Trophoblast cell (in vitro differentiated cells and primary cell): ENCODE measurements at places on chromosomes 2 and 18.

DNA sequence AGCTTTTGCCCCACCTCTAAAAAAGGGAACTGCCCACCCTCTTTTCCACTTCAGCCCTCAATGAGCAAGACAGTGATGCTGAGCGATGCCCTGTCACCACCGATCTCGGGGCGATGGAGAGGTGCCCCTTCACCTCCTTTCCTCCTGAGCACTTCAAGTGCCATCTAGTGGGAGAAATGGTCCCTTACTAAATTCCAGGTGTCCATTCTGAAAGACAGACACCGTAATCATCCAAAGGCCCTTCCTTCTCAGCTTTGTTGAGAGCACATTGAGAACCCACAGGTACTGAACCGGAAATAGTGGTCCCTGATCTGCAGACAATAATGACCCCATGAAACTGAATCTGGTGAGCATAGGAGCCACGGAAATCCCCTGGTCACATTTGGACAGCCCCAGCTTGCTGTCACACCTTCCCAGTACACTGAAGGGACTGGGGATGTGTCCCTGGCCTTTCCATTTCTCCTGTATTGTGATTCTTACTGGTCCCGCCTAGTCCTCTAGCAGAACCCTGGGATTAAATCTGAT lies 38.5 kb downstream of the KCTD18 start:
- no peak for DNase-seq

GRCh38 chr18:38575023-38575422 lies 1009.4 kb upstream of the CELF4 start:
- DNase-seq, result no peak

DNA sequence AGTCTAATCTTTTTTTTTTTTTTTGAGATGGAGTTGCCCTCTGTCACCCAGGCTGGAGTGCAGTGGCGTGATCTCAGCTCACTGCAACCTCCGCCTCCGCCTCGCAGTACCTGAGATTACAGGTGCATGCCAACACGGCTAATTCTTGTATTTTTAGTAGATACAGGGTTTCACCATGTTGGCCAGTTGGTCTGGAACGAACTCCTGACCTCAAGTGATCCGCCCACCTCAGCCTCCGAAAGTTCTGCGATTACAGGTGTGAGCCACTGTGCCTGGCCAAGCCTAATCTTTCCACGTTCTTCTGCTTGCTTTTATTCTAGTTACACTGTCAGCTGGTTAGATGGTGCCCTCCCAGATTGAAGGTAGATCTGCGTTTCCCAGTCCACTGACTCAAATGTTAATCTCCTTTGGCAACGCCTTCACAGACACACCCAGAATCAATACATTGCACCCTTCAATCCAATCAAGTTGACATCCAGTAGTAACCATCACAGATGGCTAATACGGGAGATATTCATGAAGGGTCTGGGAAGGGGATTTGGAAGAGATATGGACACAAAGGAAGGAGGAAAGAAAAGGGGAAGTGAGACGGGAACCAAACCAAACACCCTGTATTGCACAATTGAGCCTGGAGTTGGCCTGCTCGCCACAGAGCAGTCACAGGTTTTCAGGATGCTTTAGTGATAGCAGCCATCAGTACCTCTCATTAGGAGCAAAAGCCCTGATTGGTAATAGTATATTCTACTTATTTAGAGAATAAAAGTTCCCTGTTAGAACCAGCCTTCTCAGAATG lies 229.8 kb downstream of the PIK3C3 start:
- no peak for DNase-seq

DNA sequence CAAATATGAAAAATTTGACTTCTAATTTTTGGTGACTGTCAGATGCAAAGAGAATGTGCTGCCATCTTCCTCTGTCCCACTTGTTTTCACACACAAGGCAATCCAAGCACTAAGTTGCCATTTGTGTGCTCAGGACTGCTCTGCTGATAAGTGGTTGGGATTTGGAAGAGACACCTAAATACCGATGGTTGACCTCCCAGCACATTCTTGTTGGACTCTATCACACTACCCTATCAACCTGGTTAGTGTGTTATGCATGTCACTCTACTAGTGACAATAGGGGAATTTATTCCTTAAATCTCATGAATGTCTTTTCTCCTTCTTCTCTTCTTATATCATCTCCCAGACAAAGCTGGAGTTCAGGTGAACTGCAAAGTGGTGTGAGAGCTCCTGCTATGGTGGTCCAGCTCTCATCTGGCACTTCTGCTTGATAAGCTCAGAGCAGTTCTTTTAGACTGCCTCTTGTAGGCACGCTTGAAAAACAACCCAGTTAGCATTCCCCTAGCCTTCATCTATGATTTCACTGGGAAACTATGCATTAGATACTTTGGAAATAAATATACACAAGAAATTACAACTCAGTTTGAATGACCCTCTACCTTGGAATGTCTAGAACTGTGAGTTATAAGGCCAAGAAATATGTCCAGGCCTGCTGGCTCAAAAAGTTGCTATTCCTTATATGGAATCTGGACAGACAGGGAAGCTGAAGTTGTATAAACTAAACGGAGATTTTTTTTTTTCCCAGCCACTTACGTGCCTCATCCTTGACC lies 404.8 kb downstream of the MEIS1 start:
- DNase-seq, result peak; percentile 88

- no peak for DNase-seq
Observed at GRCh38 chr18:76604935-76605240, 109.8 kb upstream of the ZNF516 start.

DNA sequence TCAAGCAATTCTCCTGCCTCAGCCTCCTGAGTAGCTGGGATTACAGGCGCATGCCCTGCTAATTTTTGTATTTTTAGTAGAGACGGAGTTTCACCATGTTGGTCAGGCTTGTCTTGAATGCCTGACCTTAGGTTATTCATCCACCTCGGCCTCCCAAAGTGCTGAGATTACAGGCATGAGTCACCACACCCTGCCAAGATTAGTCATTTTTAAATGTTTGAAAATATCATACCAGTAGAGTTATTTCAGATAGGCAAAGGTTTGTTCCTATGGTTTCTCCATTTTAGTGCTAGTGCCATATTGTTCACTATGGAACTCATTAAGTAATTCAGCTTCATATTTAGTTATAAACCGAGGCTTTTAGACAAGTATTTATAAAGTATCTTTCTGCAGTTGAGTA lies 52.3 kb downstream of the HIBCH start:
- DNase-seq, result peak; percentile 72

DNA sequence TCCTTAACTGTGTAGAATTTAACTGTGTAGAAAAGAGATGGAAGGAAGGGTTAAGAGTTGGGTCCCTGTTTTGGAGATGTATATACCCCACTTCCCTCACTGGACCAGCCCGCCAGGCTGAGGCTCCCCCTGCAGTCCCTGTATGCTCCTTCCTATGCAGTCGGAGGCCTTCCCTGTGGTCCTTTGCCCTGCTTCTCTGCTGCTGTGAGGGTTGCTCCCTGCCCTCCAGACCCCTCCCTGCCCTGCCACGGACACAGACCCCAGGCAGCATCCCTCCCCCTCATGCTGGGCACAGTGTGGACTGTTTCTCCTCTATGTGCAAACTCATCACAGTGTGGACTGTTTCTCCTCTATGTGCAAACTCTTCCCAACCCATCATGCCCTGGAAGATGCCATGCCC lies 88.7 kb downstream of the TGOLN2 start:
- no peak for DNase-seq

- DNase-seq, result no peak
Observed at GRCh38 chr18:12393998-12394397, 13.7 kb upstream of the PRELID3A start.

GRCh38 chr2:235698028-235698427 lies 204.2 kb downstream of the AGAP1 start:
- DNase-seq, result no peak

DNA sequence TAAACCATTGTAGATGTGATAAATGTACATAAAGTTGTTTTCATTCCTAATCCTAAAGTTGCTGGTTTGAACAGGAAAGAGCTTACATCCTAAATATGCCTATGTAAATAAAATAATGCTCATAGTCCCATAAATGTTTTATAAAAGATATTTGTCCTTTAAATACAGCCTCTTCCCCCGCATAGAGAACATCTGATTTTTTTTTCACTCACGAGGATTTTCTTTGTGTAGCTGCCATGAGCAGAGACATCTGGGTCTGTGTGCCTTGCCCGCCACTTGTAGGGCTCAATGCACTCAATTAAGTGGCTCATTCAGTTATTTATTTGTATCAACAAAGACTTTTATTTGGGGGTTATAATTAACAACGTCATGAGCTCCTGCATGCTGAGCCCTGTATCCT lies 72.8 kb downstream of the SOWAHC start:
- DNase-seq, result no peak

DNA sequence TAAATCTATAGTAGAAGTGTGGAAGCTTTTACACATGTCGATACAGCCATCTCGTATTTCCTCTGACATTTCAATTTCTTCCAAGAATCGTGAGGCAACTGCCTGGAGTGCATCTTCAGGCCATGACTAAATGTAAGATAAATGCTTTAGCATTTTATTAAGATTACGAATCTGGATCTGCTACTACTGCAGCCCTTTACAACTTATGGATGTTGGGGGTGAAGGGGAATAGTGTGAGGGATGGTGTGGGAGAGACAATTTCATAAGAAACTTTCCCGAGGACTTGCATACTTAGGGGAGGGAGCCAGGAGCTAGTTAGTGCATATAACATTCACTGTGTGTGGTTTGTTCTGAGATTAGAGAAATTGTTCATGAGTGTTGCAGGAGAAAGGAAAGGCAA lies 204.8 kb downstream of the SLC39A10 start:
- DNase-seq, result no peak

DNA sequence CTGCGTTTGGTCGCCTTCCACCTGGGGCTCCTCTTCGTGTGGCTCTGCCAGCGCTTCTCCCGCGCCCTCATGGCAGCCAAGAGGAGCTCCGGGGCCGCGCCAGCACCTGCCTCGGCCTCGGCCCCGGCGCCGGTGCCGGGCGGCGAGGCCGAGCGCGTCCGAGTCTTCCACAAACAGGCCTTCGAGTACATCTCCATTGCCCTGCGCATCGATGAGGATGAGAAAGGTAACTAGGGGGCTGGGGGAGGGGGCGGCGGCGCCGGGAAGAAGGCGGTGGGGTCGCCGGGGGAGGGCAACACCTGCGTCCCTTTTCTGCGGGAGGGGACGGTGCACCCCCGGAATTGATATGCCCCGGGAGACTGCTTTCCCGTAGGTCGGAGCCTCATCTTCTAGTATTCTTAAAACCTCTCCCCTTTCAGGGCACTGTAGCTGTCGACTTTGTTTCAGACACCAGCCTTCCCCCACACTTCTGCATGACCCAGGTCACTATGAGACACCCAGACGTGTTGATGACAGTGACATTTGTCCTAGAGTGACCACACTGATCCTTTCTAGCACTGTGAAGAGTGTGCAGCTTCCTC lies 755 bp downstream of the SPAST start:
- DNase-seq, result no peak

DNA sequence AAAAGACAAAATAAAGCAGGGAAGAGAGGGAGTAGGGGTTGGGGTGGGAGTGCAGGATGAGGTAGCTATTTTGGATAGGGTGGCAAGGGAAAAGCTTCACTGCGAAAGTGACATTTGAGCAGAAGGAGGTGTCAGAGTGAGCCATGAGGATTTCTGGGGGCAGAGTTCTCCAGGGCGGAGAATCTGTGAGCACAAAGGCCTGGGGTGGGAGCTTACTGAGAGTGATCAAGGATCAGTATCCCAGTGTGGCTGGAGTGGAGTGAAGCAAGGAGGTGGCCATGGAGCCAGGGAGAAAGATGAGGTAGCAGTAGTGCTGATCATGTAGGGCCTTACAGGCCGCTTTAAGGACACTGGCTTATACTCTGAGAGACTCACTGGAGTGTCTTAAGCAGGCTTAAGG lies 210.9 kb upstream of the FOSL2 start:
- DNase-seq, result no peak

GRCh38 chr18:12065397-12065796 lies 28.2 kb upstream of the ANKRD62 start:
- no peak for DNase-seq

GRCh38 chr2:58764338-58765104 lies 523.4 kb upstream of the FANCL start:
- no peak for DNase-seq

DNA sequence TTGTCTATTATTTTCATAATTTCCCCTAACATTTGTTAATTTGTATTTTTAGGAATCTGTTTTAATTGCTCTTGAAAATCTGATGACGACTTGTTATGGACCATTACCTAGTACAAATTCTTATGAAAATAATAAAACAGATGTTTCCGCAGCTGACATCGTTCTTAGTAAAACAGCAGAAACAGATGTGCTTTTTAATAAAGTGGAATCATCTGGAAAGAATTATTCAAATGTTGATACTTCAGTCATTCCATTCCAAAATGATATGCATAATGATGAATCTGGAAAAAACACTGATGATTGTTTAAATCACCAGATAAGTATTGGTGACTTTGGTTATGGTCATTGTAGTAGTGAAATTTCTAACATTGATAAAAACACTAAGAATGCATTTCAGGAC lies 69.9 kb downstream of the PMS1 start:
- DNase-seq, result no peak

DNA sequence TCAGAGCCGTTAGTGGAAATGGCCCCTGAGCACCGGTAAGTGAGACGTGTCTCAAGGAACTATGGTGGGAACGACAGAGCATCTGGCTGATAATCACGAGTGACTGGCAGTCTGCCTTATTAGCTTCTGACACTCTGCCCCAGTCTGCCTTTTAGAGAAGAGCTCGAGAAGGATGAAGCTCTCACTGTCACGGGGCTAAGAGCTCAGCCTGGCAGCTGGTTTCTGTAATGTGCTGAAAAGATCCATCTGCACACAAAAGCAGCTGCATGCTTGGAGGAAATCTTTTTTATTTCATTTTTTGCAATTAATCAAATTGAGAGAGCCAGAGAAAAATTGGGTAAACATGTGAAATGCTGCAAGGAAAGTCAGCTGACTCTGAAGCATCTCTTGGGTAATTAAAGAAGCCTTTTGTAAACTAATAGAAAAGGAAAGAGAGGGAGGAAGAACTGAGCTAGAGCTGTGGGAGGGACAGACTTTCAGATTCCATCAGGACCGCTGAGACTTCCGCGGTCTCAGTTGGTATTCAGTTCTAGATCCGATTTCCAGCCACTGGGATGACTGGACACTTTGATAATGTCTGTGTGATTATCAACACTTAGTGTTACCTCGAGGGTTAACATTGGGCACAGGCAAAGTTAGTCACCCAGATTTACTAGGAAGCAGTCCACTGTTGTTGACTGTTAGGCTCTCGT lies 24.4 kb downstream of the MBP start:
- no peak for DNase-seq

GRCh38 chr2:19993731-19994130 lies 3.8 kb upstream of the WDR35 start:
- no peak for DNase-seq

GRCh38 chr2:225072444-225072843 lies 30.2 kb upstream of the DOCK10 start:
- DNase-seq, result no peak

GRCh38 chr18:69599377-69599776 lies 198.7 kb downstream of the DOK6 start:
- no peak for DNase-seq

GRCh38 chr2:136871424-136871823 lies 106.1 kb downstream of the THSD7B start:
- no peak for DNase-seq

GRCh38 chr2:215705771-215706361 lies 270.0 kb upstream of the FN1 start:
- DNase-seq, result no peak

- DNase-seq, result no peak
Observed at GRCh38 chr2:57407772-57408201, 638.8 kb upstream of the VRK2 start.
